ENCODE measurements at places on chromosomes 12 and 14. TPM values are rescaled to one million over a fixed set of nuclear protein-coding genes. Genes with fewer than 3 reads are reported as not detected.

Gene KRT73
- 0.16 TPM for total RNA-seq

GRCh38 chr14:53620317-53620716, 336.3 kb downstream of the BMP4 start:
- DNase-seq = no peak

- DNase-seq = no peak
Measured at GRCh38 chr12:5430641-5431603, 986 bp upstream of the NTF3 start.

DNA sequence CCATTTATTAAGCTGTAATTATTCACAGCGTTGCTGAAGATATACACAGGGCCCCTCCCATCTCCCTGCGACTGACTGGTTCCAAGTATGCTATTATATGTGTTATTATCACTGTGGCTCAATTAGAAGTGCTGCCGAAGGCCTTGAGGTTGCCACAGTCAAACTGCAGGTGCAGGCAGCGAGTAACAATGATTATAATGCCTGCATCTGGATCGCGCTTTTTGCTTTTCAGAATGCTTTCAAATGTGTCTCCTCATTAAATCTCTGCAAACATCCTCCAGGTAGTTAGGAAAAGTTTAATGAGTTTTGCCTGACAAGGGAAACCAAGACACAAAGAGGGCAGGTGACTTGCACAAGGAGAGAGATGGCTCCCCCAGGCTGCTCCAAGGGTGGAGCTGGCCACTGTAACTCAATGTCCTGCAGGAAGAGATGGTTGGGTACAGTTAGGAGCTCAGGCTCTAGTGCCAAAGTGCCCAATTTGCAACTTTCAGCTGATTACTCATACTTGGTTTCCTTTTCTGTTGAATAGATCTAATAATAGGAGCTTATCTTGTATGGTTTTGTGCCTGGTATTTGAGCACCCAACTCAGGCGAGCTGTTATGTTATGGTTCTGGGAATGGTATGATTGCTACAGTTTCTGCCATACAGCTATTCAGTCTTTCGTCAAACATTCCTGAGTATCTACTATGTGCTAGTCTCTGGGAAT, 1.7 kb upstream of the SYNE3 start:
- no peak for DNase-seq

DNA sequence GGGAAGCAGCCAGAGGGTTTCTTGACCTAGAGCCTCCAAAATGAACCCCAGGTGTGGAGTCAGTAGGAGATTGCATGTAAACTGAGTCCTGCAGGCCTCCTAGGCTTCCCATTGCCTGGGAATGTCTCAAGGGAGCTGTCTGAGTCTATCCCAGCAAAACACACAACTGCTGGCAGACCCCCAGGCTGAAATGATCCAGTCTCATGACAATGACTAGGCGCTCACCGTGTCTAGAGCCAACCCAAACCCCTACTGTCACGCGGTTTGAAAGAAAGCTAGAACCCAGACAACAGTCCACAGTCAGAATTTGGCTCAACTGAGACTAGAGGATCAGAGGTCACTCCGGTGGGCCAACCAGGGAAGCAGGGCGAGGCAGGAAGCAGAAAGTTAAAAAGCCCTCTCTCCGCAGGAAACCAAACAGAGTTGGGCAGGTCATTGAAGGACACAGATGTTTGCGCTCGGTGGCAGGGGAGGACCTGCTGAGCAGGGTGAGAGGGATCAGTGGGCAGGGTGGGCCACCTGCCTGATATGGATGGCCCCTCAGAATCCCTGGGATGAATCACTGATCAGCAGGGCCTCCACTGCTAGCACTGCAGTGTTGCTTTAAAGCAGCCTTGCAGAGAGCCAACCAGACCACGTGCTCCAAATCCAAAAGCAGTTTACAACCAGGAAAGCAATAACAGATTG, 23.8 kb downstream of the ACTN1 start:
- DNase-seq = no peak

Gene KLRK1
- 55.4 TPM for total RNA-seq

DNA sequence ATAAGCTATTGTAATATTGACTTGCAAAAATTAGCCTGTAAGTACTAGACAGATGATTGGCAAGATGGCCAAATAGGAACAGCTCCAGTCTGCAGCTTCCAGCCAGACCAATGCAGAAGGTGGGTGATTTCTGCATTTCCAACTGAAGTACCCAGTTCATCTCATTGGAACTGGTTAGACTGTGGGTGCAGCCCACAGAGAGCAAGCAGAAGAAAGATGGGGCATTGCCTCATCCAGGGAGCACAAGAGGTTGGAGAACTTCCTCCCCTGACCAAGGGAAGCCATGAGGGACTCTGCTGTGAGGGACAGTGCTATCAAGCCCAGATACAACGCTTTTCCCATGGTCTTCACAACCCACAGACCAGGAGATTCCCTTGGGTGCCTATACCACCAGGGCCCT, 16.0 kb upstream of the SPATA7 start:
- DNase-seq = no peak

Measured in activated T-cell treated with anti-CD3 and anti-CD28 coated beads, Interleukin-2, amount 50 U/mL, for 4 hours (primary cell).